NCI-H510A (cell line): ENCODE measurements at places on chromosomes 2 and 18.
A peak's percentile ranks its signal among the peaks of the same experiment; 100 is the strongest.

- no peak for DNase-seq
Observed at GRCh38 chr2:105373344-105373781, 25.5 kb downstream of the FHL2 start.

- DNase-seq, result no peak
Observed at GRCh38 chr18:59661891-59662701, 35.1 kb downstream of the CCBE1 start.

DNA sequence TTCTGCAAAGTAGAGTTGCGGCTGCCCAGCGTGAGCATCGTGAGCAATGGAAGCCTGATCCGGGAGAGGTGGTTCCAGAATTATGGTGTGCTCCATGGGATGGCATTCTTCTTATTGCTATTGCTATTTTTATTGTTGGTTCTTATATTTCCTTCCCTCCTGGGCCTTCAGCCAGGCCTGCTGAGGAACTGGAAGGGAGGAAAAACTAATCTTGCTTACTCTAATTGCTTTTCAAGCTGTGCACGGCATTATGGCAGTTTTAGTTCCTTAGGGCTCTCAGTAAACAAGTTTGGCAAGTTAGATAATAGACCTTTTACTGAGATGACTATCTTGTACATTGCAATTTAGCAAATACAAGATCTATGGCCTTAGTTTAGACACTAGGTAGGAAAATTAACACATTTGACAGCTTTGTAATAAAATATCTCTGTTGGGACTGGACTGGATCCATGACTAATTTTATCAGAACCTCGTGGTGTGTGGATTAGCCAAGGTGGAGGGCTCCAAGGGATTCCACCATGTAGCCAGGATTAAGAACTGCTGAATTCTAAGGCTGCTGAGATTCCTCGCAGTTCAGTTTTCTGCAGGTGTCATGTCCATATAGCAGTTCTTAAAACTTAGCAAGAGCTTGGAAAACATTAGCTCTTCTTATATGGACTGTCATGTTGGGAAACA is 6.0 kb downstream of the RSAD2 start:
- DNase-seq, result no peak

DNA sequence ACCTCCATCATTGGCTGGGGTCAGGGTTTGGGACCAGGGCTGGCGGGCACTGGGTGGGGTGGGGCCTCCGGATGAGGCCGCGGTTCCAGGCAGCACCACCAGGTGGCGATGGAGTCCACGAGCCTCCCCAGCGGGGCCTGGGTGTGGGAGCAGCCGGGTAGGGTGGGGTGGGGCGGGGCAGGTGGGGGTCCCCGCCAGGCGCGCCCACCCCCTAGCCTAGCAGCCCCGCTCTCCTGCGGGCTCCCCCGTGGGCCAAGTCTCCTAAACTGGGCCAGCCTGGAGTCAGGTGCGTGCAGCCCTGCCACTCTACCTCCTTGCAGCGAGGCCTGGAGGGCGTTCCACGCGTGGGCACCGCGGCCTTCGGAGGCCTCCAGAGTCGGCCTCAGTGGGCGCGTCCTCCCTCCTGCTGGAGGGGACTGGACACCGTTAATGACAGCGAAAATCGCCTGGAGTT is 187.5 kb downstream of the TWIST2 start:
- no peak for DNase-seq

DNA sequence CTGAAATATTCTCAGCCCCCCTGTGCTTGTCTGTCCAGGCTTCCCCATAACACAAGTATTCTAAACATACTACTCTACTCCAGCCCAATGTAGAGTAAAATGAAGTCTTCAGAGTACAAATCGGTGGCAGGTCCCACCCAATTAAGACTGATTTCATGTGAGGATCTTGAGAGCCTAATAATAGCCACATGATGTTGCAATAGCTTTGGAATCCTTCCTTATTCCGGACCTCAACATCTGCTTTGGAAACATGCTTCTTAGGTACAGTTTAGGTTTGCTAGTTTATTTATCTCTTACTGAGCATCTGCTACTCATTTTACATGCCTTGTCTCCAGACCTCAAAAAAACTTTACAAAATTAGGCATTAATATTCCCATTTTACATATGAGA is 207.3 kb upstream of the RAB6C start:
- no peak for DNase-seq

DNA sequence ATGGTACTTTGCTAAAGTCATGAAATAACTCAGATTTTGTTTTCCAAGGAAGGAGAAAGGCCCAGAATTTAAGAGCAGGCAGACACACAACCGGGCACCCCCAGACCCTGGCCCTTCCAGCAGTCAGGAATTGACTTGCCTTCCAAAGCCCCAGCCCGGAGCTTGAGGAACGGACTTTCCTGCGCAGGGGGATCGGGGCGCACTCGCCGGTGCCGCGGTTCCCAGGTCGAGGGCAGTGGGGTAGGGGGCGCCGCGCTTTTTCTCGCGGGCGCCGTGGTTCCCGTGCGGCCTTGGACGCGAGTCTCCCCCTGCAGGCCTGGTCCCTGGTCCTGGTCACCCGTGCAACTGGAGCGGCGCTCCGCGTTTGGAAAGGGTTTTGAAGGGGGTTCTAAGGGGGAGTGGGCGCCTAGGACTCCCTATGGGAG is 1.2 kb downstream of the ZNF236 start:
- no peak for DNase-seq

- DNase-seq, result no peak
Observed at GRCh38 chr2:17626986-17627385, 86.5 kb downstream of the VSNL1 start.

DNA sequence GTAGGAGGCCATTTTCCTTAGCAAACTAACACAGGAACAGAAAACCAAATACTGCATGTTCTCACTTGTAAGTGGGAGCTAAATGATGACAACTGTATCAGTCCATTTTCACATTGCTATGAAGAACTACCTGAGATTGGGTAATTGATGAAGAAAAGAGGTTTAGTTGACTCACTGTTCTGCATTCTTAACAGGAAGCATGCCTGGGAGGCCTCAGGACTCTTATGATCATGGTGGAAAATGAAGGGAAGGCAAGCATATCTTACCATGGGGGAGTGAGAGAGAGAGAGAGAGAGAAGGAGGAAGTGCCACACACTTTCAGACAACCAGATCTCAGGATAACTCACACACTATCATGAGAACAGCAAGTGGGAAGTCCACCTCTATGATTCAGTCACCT is 105.3 kb downstream of the PARD3B start:
- no peak for DNase-seq

GRCh38 chr2:240991378-240992263 is 6.8 kb upstream of the SNED1 start:
- DNase-seq, result peak; percentile 55
